Right ventricle myocardium superior (tissue), 1 donor: ENCODE measurements at places on chromosomes 7 and 10. TPM values are rescaled to one million over a fixed set of nuclear protein-coding genes. Genes with fewer than 3 reads are reported as not detected.

DNA sequence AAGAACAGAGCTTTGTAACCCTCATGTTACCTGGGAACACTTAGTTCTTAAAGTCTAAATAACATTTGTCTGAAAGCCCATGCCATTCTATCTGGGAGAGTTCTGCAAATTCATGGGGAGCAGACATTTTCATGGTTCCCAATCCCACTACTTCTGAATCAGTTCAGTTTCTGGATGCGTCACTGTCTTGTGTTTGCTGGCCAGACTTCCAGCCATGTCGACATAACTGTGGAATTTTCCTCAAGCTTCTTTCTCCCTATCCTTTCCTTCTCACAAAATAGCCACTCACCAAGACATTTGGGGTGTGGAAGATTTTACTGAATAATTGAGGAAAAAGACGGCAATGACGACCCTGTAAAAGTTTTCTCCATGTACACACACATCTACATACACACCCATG is 272.5 kb downstream of the NEBL start:
- no peak for DNase-seq

DNA sequence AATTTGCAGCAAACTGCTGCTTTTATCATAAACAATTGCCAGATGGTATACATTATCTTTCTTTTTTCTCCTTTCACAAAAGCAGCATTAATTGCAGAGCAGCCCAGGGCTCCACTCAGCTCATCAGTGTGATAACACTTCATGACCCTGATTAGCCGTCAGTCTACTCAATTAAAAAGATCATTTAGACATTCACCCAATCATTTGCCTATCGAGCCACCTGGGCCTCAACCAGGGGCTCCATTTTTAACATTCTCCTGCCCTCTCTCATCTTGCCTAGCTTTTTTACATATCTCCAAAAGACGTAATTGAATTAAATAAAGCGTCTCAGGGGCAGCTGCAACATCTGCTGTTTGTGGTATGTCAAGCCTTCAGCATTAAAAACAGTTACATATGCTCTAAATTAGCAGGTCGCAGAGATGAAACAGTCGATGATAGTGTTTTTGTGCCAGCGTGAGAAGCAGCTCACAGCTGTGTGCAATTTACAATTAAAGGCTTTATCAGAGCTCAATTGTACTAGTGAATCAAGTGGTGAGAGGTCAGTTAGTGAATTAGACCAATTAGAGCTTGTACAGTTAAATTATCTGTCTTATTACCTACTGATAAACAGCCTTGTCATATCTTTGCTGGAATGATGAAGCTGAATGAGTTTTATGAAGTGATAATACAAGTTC is 522.5 kb downstream of the ETV1 start:
- no peak for DNase-seq

DNA sequence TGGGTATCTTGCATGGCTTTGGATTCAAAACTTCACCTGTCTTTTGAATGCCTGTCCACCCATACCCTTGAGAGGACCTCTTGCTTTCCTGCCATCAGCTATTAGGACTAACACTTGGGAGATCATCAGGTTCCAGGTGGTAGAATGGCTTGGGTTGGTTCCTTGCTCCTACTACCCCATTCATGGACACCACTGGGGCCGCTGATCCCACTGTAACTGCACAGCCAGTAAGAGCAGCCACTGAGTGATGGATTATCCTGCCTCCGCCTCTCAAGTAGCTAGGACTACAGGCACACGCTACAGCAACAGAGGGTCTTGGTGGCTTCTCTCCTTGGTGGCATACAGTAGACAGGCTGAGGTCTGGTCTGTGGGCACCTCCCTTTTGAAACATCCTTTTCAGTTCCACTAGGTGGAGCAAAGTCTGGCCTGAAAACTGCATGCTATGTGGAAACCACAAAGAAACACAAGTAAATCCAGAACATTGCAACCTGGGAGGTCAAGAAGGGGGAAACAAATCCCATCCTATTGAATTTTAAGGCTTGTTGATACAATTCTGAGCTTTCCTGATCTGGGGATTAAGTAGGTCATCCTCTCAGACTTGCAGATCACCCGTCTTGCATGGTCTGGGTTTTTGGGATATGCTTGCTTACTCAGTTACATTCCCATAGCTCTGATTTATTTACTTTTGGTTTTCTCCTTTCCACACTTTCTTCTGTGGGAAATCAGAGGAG is 9.4 kb downstream of the WBP1L start:
- DNase-seq: no peak

DNA sequence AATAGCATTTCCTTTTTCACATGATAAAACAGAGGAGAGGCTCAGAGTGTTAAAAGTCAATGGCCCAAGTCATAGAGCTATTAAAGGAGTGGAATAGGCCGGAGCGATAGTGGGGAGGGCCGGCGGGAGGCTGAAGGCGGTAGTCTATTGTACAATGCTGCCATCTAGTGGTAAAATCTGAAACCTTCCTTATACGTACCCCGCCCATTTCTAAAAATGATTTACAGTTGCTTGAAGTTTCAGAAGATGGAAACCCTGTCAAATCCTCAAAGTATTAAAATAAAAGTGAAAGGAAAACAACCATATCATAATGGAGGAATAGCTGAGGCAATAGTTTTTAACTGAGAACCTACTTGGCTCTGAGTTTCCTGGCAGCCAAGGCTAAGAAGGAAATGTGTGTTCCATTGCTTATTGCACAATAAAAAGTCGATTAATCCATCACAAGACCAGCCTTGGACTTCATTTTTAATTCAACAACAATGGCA is 209.1 kb downstream of the CCSER2 start:
- DNase-seq: peak; percentile 66

DNA sequence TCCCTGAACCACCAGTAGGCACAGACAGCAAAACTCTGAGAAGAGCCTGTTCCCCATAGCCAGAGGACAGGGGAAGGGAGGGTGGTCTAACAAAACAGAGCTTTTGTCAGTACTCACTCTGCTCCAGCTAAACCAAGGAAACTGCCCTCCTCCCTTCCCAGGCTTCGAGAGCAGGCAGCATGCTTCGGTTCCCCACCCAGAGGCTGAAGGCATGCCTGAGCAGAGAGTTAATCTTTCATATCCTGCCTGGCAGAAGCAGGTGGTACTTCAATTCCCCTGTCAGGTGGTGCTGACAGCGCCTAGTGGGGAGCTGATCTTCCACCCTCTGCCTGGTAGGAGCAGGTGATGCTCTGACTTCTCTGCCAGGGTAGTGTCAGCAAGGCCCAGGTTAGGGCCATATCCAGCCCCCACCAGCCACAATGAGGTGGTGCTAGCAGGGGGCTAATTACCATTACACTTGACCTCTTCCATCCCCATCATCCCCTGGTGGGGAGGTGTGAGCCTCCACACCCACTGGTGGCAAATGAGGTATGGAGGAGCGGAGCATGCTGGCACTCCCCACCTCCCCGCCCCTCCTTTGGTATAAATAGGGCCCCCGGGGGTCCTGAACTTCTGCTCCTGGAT is 35.1 kb downstream of the SDK1 start:
- no peak for DNase-seq

- no peak for DNase-seq
Observed at GRCh38 chr7:142956951-142957623, 5.1 kb downstream of the KEL start.

- DNase-seq: no peak
Observed at GRCh38 chr7:87458148-87458547, 17.3 kb downstream of the ABCB4 start.

- DNase-seq: no peak
Observed at GRCh38 chr7:2105917-2106316, 126.8 kb downstream of the MAD1L1 start.

DNA sequence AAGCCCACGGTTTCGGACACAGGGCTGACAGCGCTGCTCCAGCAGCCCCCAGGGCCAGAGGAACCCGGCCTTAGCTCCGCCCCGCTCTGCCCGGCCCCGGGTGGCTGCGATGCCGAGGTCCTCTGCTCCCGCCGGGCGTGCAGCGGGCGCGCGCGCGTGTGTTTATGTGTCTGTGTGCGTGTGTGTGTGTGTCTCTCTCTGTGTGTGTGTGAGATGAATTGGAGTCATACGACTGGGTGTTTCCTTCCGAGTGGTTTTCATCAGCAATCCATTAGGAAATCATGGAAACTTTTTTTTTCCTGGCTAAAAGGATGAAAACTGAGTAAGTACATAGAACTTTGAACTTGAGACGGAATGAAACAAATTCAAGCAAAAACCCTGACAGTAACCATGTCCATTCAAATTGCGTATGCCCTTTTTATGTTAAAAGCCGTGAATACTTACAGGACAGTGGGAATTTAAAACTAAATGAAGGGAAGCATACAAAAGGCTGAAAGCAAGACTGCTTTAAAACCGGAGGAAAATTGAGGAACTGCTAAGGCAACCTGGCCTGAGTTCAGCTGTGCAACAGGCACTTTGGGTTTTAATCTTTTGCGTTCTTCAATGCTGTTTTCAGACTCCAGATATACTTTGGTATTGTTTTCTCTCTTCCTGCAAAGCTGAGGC is at the start of gene CPED1:
TSS of gene CPED1 (plus strand) at position 121 of the 666 bp plus-strand sequence. CDS start 911 bp downstream, outside the sequence.
- peak; percentile 89 for DNase-seq

DNA sequence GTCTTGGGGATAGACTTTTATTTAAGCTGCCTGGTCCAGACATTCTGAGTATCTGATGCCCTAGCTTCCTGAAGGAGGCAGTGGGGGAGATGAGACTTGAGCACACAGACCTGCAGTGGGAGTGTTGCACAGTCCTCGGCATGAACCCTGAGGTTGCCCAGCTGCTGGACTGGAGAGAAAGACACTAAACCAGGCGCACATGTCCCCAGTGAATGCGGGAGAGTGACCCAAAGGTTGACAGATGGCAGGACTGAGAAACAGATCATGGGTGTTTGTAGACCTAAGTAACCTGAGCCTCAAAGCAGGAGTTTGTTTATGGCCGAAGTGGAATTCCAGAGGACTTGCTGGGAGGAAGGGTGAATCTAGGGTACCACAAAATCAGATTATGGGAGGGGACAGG is 15.7 kb upstream of the MSRB2 start:
- no peak for DNase-seq

DNA sequence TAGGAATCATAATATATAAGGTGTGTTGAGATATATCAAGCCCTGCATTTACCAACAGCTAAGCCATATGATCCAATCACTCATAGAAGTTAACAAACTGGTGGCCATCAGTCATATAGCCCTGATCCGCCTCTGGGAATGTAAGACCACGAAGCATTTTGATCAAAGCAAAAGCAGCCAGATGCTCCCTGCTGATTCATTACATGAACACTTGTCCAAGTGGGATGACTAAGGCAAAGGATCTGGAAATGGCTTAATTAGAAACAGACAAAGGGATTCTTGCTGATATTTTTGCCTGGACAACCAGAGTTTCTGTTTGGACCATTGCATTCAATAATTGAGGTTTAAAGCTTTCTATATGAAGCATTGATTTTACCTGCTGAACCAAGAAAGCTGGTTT is 535.5 kb downstream of the GPAM start:
- DNase-seq: no peak

GRCh38 chr7:21579341-21580072 is 36.7 kb downstream of the DNAH11 start:
- no peak for DNase-seq

GRCh38 chr10:12862459-12862858 is 139.1 kb downstream of the CCDC3 start:
- no peak for DNase-seq

DNA sequence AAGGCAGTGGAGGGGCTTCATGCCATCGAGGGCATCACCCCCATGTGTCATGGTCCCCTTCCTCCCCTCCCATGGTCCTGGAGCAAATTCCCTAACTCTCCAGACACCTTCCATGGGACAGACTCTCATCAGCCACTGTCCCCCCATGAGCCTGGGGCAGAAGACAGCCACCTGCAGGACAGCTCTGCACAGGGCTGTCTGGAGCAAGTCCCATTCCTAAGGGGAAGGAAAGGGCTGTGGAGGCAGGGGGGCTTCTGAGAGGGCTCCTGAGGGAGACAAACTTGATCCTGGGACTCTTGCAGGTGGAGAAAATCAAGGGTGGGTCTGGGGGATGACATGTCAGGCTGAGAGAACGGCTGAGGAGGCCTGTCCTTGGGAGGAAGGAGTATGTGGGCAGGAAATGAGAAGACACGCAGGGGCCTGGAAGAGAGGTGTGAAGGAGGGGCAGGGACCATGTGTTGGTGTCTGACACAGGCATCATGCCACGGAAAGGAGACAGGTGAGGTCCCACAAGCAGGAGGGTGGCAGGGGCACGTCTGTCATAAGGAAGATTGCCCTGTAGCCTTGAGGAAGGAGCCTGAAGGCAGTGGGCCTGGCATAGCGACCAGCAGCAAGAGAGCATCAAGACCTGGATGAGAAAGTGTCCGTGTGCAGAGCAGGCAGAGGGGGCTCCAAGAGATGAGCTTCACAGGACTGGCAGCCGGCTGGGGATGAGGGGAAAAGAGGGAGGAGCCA is 14.4 kb upstream of the GDF10 start:
- no peak for DNase-seq

GRCh38 chr10:119469325-119469707 is 73.2 kb downstream of the RGS10 start:
- no peak for DNase-seq

GRCh38 chr7:95737828-95738505 is 34.4 kb upstream of the DYNC1I1 start:
- no peak for DNase-seq

DNA sequence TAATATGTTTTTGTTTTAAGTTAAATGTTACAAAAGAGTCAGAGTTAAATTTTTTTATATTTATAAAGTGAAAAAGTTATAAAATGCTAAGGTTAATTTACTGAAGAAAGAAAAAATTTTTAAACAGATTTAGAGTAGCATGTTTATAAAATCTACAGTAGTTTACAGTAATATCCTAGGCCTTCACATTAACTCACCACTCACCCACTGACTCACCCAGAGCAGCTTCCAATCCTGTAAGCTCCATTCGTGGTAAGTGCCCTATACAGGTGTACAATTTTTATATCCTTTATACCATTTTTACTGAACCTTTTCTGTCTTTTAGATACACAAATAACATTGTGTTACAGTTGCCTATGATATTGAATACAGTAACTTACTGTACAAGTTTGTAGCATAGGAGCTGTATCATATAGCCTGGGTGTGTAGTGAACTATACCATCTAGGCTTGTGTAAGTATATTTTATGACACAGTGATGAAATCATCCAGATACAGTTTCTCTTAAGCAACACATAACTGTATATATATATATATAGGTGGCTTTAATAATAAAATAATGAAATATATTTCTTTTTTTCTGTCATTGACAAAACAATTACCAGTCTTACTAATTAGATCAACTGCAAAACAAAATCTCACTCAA is 79.6 kb downstream of the PTEN start:
- no peak for DNase-seq

DNA sequence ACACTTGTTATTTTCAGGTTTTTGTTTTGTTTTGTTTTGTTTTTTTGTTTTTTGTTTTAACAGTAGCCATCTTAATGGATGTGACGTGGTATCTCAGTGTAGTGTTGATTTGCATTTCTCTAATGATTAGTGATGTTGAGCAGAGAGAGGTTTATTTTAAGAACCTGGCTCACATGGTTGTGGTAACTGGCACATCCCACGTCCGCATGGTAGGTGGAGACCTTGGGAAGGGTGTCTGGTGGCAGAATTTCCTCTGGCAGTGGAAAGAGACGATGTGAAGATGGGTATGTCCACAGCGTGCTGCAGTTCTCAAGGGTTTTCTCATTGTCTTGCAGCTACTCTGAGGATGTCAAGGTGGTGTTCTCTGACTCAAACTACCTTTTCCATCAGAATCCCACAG is 252.2 kb downstream of the GALNT17 start:
- DNase-seq: no peak

GRCh38 chr7:15747301-15747700 is 60.8 kb upstream of the MEOX2 start:
- DNase-seq: peak; percentile 41

GRCh38 chr10:49368256-49368655 is 27.6 kb downstream of the DRGX start:
- no peak for DNase-seq

The GLI3 gene
- 3.3 TPM for total RNA-seq

The LIPK gene
- total RNA-seq: not detected

The LARP4B gene
- 59.9 TPM for total RNA-seq

The SLIT1 gene
- 0.16 TPM for total RNA-seq

The MYOZ1 gene
- total RNA-seq: 0.38 TPM
